ENCODE measurements at places on chromosomes 5 and 9.

- DNase-seq = no peak
Observed at GRCh38 chr5:172281346-172281745, 2.2 kb downstream of the UBTD2 start.

- no peak for DNase-seq
Observed at GRCh38 chr5:180837478-180837877, 23.6 kb downstream of the ZFP62 start.

DNA sequence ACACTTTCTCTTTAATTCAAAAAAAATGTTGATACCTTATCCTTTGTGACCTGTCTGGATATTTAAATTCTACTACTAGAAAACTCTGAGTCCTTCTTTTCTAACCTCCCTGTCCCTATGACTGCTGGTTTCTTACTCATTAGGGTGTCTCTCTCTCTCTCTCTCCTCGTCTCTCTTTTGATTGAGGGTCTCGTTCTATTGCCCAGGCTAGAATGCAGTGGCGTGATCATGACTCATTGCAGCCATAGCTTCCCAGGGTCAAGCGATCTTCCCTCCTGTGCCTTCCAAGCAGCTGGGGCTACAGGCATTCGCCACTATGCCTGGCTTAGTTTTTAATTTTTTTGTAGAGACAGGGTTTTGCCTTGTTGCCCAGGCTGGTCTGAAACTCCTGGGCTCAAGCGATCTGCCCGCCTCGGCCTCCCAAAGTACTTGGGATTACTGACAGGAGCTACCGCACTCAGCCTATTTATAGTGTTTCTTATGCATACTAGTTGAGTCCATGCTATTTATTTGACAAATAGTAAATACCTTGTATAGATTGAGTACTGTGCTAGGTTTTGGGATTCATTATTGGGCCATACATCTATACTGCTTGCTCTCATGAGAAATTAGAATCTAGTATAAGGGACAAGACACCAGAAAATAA, 61.9 kb downstream of the NSD1 start:
- DNase-seq = no peak

GRCh38 chr5:127834554-127834953, 131.4 kb downstream of the CCDC192 start:
- no peak for DNase-seq

Measured in C1 segment of cervical spinal cord (tissue), 14 donors.